ENCODE measurements at places on chromosomes 1 and 21. TPM values are rescaled to one million over a fixed set of nuclear protein-coding genes. Genes with fewer than 3 reads are reported as not detected.
A peak's percentile ranks its signal among the peaks of the same experiment; 100 is the strongest.

Gene SPRR1B
- 224 TPM for polyA plus RNA-seq

GRCh38 chr1:119330466-119331189 lies 38.0 kb upstream of the HAO2 start:
- no peak for DNase-seq

- DNase-seq: peak; percentile 26
Observed at GRCh38 chr1:95953015-95953414, 719.0 kb downstream of the RWDD3 start.

DNA sequence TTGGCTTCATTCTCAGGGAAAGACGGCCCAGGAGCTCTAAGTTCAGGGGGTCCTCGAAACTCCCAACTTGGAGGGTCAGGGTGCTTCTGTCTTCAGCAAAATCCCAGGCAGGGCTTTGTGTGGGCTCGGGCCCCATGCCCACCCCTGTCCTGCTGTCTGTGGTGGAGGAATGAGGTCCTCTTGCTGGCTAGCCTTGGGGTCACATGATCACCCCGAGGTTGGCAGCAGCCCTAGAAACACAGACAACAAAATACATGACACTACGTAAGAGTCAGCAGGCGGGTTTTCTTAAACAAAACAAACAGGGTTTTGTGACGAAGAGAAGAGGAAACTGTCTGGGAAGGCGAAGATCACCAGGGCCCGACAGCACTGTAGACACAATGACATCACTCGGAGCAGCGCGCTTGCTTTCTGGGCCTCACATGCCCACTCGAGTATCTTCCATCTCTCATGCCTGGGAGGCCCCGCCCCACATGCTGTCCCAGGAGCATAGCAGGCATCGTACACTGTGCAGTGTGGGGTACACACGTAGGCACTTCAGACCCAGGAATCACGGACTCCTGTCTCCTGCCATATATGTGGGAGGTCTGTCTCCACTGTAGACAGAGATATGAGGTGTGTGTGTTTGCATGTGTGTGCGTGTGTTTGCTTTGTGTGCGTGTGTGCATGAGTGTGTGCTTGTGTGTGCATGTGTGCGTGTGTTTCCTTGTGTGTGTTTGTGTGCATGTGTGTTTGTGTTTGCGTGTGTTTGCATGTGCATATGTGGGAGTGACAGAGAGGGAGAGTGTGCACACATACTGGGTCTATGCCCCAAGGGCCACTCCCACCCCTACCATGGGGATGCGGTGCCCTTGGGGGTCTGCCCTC lies 94.7 kb downstream of the SIK1 start:
- DNase-seq: no peak

- DNase-seq: peak; percentile 45
Observed at GRCh38 chr1:42176902-42177519, 12.5 kb upstream of the GUCA2A start.

DNA sequence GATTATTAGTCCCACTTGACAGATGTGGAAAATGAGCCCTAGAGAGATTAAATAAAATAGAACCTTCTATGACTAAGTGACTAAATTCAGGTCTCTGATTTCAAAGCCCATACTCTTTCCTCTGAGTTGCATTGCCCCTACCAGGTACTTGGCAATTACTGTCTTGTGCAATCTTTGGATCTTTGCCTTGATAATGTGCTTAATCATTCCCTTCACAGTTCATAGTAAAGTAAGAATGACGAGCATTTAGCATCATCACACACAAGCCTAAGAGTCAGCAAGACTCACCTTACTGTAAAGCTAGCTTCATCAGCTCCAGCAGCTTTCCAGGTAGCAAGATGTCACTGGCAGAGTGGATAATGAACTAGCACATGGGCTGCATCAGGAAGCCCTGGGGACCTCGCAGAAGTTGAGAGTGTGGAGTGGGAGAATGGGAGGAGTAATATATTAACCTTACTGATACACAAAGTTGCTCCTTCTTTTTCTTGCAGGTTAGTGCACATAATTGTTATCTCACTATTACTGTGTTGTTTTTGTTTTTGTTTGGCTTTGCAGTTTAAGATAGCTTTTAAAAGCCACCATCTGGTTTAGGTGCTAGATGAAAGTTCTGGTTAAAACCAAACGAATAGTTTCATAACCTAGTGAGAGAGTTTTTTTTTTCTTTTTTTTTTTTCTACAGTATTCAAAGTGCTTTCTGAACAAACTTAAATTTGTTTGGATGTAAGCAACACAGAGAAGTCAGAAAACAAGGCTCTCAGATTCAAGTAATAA lies 71.8 kb downstream of the PBX1 start:
- peak; percentile 54 for DNase-seq

GRCh38 chr1:234871710-234872271 lies 256.8 kb downstream of the TOMM20 start:
- no peak for DNase-seq
